ENCODE measurements at places on chromosomes 1 and 21.

DNA sequence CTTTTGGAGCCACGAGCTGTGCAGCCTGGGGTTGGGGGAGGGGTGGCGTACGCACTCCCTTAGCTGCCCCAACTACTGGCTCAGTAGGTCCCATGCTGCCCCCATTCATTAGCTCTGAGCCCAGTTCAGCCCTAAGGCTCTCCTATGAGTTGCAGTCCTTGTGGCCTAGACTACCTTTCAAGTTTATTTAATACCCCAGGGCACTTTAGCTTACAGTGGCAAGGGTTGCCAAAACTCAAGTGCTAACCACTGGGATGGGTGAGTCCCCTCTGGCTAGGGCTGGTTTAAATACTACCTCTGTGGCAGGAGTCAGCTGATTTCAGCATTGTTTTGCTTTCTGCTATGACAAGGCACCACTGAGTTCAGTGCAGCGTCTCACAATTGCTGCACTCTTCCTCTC lies 118.2 kb downstream of the ODF2L start:
- DNase-seq = no peak

GRCh38 chr1:1324524-1325287 lies at the start of the genes CPTP and INTS11:
Gene CPTP (plus strand): TSS chr1:1324802. CDS start chr1:1326911, 2,109 bp downstream.
Gene INTS11 (minus strand): TSS chr1:1324660. CDS start chr1:1324608, 52 bp downstream.
- peak; percentile 86 for DNase-seq

GRCh38 chr21:35376406-35377135 lies 327.5 kb upstream of the RUNX1 start:
- DNase-seq = no peak

- DNase-seq = no peak
Measured at GRCh38 chr1:45507893-45508292, 7.8 kb downstream of the MMACHC start.

DNA sequence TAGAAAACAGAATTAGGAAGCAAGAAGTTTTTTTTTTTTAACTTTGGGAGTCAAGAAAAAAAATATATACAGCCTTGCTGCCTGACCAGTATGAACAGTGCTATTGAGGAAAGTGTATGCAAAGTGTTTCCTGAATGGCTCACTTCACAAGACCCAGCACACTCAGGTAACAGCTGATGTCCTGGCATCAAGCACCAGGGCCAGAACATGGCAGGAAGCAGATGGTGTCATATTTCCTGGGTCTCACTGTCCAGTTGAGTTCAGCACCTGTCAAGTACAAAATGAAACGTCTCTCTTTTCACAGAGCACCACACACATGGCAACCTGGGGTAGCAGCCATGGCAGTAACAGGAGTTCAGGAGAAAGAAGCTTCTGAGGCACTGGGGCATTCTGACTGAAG lies 372.3 kb downstream of the TTLL7 start:
- DNase-seq = no peak

- DNase-seq = no peak
Measured at GRCh38 chr1:225950905-225951497, 10.0 kb upstream of the LEFTY2 start.

DNA sequence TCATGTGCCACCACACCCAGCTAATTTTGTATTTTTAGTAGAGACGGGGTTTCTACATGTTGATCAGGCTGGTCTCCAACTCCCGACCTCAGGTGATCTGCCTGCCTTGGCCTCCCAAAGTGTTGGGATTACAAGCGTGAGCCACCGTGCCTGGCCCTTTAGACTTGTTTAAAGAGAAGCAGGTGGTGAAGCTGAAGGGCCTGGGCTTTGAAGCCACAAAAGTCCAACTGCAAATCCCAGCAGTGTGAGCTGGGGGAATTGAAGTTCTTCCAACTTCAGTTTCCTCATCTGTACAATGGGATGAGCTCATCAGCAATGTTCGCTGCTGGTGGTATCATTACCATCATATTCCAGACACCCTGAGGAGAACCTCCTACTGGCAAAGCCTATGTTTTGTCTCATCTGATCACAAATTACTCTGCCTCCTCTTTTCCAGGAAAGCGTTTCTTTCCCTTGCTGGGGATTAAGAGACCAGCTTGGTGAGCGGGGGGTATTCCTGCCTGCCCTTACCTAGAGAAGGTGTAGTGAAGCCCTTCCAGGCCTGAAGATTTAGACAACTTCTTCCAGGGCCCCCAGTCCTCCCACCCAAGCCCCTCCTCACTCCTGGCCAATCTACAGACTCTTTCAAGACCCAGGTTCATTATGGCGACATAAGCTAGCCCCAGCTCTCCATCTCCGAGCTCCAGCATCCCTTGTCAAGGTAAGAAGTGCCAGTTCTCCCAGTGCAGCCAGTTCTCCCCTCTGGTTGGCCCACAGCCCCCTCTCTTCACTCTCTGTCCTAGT lies 2.4 kb upstream of the SHISA4 start:
- DNase-seq = no peak

DNA sequence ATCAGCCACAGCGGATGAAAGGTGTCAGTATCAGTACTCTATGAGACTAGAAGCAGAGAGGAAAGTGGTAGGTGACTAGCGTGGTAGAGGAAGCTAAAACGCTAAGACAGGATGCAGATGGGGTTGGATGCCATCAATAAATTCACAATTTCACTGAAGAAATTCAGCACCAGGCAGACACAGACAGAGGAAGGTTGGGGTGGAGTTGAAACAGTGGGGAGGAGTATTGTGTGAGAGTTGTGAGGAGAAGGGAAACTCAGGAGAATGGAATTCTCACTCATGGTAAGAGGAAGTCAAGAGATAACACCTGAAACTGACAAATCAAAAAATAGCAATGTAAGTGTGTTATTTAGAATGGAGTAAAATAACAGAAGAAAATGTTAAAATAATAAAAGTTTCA lies 208.5 kb upstream of the DAB1 start:
- DNase-seq = no peak

GRCh38 chr1:17135530-17135929 lies 16.3 kb upstream of the PADI2 start:
- DNase-seq = no peak

GRCh38 chr1:20404466-20404865 lies 81.5 kb downstream of the CAMK2N1 start:
- DNase-seq = no peak

GRCh38 chr1:42186152-42186551 lies 21.6 kb upstream of the GUCA2A start:
- peak; percentile 38 for DNase-seq

DNA sequence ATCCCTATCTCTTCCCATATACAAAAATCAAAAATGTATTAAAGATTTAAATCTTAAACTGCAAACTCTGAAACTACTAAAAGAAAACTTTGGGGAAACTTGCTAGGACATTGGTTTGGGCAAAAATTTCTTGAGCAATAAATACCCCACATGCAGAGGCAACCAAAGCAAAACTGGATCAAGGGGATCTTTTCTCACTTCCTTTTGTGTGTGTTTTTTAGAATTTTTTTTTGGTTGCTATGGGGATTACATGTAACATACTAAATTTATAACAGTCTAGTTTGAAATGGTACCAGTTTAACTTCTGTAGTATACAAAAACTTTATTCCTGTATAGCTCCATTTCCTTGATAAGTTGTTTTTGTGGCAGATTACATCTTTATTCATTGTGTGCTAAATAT lies 16.8 kb downstream of the MAST2 start:
- DNase-seq = no peak

- no peak for DNase-seq
Measured at GRCh38 chr1:219354962-219355361, 181.3 kb downstream of the LYPLAL1 start.

DNA sequence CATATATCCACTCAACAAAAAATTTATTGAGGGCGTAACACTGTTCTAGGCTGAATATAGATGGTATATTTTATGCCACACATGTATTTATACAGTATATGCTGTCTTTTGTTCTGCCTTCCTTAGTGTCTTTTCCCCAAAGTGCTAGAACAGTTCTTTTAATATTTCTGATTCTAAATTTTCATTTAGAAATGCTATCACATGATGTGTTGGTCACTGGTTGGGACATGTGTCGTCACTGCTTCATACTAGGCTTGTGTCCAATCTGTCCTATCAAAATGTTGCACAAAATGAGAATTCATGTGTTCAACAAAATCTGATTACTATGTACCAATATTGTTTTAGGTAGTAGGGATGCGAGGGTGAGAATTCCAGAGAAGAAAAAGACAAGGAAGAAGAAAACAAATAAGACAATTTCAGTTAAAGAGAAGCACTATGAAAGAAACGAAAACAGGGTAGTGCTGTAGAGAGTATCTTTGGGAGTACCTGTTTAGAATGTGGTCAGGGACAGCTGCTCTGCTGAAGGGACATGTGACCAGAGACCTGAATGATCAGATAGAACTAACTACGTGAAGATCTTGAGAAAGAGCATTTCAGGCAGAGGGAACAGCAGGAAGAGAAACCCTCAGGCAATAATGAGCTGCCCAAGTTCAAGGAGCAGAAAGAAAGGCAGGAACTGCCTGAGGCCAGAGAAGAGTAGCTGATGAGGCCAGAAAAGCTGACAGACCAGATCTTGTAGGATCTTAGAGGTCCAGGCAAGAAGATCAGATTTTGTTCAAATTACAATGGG lies 1.3 kb downstream of the KMO start:
- DNase-seq = no peak

DNA sequence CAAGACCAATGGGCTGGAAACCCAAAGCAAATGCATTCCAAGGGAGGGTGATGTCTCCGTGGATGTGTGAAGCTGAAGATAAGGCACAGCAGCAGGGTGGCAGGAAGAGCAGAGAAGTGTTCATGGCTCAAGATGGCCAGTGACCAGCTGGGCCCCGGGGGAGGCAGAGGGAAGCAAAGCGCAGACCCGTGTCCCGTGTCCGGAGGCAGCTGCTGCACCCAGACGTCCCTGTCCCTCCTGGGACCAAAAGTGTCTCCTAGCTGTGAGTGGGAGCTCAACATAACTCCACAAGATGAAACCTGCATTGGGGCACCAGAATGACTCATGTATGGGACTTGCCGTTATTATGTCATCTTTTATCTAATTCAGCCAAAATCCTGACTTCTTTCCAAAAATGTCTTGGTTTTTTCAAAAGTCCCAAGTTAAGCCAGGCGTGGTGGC lies 118.2 kb downstream of the RIPK4 start:
- DNase-seq = peak; percentile 26

- DNase-seq = no peak
Measured at GRCh38 chr1:162982364-162982763, 86.8 kb upstream of the RGS4 start.

DNA sequence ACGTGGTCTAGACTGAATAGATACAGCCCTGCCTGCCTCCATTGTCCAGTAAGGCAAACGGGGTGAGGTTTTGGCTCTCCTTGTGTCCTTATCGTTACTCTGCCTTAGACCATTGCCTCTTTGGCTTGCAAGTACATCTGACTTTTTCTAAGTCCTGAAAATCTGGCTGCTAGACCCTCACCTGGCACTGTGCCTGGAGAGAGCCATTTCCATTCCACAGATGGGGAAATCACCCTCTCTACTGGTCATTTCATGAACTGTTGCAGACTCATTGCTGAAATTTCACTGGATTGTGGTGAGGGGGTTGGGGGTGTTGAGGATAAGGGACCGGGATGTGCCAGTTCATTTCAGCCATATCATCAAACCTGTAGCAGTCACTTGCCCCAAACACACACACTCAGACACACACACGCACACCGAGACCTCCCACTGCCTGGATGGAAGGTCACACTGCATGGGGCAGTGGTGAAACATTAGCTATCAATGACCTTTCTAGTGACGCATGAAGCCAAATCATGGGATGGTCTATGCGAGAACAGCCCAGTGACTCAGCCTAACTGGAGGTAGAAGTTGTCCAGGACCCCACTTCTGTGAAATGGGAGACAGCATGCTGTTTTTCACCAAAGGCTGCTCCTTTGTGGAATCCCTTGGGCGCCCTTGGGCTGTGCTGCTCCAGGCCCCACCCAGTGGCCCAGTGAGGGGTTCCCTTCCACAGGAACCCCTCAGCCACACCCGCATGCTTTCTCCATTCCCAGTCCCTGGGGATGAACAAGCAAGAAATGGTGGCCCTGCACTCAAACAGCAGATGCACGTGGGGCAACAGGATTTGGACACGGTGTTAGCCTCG lies 34.9 kb upstream of the VASH2 start:
- peak; percentile 11 for DNase-seq

DNA sequence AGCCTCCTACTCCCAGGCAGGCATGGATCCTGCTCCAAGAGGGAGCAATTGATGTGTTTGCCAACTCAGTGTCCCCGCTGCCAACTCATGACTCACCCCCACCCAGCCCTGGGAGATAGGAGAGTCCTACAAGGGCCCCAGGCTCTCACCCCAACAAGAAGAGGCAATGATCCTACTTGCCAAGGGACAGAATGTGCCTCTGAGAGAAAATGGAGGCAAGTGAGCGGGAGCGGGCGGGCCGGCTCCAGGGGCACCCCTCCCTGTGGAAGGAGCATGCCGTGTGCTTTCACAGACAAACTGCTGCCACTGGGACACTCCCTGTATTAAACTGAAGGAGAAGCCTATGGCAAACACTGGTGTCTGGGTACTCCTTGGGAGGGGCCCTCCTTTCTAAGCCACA lies 16.7 kb downstream of the PKP1 start:
- DNase-seq = peak; percentile 32

DNA sequence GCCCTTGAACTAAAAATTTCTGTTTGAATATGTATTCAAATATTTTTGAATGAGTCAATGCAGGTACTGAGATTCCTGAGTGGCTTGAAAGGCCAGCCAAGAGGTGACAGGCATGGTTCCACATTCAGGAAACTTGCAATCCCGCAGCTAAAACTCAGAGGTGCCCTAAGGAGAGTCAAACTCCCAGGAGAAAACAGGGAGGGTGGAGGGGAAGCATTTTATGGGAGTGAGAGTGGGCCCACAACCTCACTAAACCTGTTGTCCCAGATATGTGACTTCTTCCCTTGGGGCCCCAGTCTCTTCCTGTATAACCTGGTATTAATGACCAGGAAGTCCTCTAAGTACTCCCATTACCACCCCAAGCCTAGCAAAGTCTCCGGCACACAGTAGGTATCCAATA lies 189.6 kb downstream of the PLPP3 start:
- no peak for DNase-seq

DNA sequence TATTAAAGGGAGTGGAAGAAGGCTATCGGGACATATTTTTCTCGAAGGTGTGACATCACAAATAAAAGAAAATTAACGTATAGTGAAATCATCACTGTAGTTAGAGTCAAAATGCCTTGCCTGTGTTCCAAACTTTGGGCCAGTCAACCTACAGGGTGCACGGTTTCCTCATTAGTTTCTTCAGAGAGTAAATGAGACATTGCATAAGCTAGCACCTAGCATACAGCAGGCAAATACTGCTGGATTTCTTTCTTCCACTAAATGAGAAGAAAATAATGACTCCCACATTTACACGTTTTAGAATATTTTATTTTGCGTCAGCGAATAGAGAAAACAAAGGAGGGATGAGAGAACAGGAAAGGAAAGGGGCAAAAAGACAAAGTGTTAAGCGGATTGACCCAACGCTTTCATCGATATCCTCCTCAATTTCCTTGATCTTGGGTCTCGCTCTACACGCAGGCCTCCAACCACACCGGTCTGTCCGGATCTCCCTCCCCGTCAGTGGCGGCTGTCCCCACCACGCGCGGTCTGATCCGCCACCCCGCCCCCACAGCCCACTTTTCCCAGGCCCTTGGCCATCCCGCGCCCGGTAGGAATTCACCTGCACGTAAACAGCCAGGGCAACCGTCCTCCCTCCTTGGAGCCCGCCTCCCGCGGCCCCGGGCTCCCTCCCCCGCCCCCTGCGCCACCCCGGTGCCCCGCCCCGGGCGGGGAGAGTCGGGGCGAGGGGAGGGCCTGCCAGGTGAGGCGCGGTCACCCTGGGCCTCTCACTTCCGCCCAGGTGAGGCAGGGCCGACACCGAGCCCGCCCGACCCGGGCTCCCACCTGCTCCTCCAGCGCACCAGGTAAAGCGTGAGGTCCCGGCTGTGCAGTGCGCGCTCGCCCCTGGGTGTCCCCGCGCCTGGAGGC lies at the start of gene PATJ:
Gene PATJ, plus strand, starts transcription at position 770 of the 909 bp plus-strand sequence. CDS start 20,413 bp downstream, outside the sequence.
- peak; percentile 3 for DNase-seq

Data from fibroblast of gingiva (primary cell).